ENCODE measurements at places on chromosomes 2 and 18.

DNA sequence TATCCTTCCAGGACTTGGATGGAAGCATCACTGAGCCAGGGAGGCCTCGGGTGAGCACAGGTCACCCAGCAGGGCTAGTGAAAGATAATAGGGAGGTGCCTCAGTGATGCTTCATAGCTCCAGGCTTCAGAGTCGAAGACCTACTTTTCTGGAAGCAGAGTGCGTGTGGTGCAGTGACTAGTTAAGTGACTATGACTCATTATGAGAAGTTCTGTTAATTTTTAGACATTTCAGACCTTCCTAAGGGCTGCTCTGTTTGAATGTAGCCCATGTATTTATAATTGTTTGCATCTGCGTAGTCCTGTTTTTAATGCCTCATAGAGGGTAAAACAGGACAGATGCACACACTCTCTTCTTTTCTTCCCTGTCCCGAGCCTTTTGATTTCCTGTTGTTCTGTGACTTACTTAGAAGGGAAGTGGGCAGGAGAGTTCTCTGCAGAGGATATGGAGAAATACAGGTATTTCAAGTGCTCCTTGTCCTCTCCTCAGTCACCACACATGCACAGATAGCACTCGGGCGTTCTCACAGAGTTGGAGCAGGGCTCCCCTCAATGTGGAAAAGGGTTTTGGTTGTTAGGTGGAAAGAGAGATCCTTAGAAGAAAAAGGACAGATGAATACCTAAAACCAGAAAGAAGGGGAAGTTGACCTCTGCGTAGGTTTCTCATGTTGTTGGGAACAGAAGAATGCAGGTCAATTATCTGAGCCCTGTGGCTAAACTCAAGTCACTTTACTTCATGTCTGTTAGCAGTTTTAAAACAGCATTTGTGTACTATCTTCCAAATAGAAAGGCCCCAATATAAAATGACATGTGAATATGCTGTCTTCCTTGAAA is 34.7 kb downstream of the RALB start:
- DNase-seq = peak; percentile 54

GRCh38 chr18:59839931-59840685 is 59.7 kb upstream of the PMAIP1 start:
- DNase-seq = peak; percentile 26

GRCh38 chr2:88170472-88170892 is 336 bp downstream of the THNSL2 start:
- DNase-seq = no peak

DNA sequence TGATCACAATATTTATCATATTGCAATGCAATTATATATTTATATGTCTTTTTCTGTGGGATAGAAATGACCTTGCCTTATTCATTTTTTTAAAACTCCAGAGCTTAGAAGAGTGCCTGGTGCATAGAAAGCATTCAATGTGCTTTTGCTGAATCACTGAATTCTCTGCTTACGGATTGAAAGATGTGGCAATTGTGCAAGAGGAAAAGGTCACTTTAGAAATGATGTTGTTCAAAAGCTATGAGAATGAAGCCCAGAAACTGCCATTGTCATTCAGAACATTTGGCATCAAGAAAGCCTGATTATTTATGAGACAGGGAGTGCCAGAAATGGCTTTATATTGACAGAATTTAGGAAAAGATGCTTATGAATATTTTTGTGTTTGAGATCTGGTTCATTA is 678.6 kb upstream of the CDH2 start:
- no peak for DNase-seq

DNA sequence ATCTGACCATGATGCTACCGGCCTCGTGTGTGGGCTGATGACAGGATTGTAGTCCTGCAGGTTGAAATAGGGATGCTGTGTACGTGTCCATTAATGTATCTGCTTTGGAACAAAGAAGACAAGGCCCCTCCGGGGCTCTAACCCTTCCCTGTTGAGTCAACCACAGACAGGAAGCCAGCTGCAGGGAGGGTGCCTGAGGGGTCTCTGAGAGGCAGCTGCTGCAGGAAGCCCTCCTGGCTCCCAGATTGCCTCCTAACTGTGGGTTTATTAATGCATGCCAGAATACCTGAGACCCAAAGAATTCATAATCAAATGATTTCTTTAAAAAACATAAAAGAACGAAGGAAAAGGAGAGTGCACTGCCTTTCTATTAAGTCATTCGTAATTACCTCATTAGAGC is 140.4 kb downstream of the CELF4 start:
- no peak for DNase-seq

- DNase-seq = no peak
These were observed 359.1 kb downstream of the MEIS1 start for GRCh38 chr2:66794070-66794469.

DNA sequence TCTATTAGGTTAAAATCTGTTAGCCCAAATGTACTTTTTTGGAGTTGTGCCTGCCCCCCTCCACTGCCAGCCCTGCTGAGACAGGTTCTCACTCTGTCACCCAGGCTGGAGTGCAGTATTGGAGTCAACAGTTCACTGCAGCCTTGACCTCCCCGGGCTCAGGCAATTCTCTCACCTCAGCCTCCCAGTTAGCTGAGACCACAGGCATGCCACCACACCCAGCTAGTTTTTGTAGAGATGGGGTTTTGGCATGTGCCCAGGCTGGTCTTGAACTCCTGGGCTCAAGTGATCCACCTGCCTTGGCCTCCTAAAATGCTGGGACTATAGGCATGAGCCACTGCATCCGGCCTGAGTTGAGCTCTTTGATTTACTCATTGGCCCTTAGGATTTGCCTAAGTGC is 110.7 kb downstream of the ICA1L start:
- no peak for DNase-seq

DNA sequence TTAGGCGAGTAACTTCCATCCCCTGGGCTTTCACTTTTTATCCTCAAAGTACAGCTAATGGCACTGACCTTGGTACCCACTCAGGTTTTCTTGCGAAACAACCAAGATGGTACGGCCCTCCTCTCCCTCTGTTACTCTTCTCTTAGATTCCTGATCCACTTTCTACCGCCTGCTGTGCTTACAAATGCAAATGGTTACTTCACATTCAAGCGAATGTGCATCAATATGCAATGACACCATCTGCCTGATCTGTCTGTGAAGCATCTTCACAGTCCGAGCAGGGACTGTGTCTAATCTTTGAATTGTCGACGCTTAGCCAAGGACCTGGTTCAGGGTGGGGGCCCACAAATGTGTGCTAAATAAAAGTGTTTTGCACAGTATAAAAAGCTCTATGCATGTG is 112.2 kb downstream of the TRIB2 start:
- no peak for DNase-seq

GRCh38 chr2:45622336-45623075 is 11.4 kb upstream of the SRBD1 start:
- no peak for DNase-seq

- DNase-seq = no peak
These were observed 121.2 kb upstream of the SPRED2 start for GRCh38 chr2:65553504-65554074.

DNA sequence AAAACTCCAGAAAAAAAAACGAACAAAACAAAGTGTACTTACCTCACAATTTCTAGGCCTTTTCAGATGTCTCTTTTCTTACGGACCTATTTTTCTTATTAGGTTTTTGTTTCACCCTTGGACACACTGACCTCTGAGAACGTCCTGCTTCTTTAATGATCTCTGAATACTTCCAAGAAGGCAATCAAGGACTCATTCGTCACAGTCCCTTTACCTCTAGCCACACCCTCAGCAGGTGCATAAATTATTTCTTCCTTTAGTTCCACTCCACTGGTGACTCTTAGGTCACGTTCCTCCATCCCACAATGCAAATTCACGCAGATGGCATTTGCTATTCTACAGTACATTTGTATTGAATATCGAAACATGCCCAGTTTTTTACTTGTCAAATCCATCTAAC is 21.9 kb downstream of the PELI1 start:
- no peak for DNase-seq

DNA sequence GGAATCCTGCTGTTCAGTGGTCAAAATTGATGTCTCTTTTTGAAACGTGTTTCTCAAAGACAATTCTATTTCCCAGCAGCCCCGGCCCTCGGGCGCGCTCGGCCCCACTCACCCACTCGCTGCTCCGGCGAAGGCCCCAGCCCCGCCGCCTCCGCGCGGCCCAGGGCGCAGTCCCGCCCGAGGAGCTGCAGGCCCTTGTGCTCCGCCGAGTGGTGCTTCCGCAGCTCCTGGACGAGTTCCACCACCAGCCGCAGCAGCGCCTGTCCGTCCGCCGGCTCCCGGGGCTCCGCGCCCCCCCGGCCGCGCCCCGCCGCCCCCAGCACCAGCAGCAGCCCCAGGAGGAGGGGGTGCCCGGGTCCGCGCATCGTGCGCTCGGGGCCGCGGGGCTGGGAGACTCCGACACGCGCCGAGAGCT is 413 bp downstream of the ALKAL2 start:
- DNase-seq = no peak

GRCh38 chr2:8679567-8679826 is 2.4 kb upstream of the ID2 start:
- no peak for DNase-seq

DNA sequence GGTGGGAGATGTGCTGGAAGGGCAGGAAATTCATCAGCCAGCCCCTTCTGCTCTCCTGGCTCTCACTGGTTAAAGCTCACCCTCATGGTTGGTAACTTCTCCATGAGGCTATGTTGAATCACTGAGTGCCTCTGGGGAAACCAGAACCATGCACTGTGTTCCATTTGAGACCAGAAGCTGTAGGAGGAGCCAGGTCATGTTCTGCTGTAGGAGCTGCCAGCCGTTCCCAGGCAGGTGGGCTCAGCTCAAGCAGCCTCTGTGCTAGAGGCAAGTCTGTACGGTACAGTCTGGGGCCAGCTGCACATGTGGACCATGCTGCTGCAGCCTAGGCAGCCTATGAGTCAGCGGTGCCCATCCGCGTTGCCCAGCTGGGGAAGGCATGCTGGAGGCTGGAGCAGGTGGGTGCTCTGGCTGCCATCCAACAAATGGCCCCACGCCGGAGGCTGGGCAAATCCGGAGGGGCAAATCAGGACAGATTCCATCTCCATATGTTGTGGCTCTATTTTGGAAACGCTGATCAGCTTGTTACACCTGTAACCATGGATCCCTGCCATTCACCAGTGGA is 22.0 kb upstream of the KCNF1 start:
- DNase-seq = no peak

DNA sequence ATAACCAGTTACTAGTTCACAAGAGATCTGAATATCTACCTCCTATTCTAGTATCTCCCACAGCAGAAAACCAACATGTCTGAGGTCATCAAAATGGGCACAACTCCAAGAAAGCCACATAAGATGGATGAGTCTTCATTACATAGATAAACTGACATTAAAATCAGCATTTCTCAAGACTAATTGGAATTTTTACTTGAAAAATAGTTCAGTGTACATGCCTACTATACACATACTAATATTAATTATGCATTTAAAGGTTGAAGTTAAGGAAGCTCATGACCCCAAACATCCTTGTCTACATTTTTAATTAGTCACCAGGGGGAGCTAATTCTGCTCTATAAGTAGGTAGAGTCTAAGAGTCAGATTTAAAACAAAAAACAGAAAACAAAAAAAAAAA is 41.9 kb downstream of the ZNF521 start:
- peak; percentile 22 for DNase-seq

GRCh38 chr2:3386448-3386958 is 7.0 kb downstream of the TRAPPC12 start:
- DNase-seq = no peak

GRCh38 chr2:122736279-122736678 is 980.8 kb downstream of the TSN start:
- peak; percentile 46 for DNase-seq

DNA sequence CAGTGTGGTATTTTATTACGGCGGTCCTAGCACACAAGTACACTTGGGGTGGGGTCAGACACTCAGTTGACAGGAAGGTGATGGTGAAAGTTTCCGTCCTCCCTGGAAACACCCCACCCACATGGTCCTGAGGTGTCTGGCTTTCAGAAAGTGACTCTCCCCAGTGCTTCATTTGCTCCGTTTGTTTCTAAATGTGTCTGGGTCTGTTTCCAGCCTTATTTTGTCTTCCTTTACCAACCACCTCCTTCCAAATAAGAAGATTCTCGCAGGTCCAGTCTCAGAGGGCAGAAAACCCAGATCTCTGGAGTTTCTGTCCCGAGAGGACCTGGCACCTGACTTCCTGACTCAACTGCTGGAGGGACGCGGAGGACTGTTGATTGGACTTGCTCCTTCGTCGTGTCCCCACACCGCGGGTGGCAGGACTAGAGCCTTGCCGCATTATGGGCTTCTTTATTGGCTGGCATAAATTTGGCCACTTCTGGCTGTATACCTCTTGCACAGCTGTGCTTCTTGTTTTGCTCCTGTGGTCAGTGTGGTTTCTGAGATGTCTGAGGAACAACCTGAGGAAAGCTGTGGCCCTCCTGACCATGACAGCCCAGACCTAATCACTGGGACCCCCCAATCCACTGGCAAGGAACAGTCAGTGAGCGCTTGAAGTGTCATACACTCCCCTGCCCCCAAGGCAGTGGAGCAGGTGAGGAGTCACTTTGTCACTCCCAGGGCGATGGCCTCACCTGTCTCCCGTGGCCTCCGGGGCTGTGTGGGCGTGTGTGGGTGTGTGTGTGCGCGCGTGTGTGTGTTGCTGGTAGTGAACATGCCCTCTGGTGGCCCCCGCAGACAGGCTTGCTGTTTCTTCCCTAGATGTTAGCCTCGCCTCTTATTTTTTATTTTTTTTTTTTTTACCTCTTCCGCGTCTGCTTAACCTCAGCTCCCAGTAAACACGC is 45.6 kb downstream of the MEX3C start:
- no peak for DNase-seq

- DNase-seq = no peak
These were observed 86.6 kb downstream of the MYCN start for GRCh38 chr2:16026816-16027501.

DNA sequence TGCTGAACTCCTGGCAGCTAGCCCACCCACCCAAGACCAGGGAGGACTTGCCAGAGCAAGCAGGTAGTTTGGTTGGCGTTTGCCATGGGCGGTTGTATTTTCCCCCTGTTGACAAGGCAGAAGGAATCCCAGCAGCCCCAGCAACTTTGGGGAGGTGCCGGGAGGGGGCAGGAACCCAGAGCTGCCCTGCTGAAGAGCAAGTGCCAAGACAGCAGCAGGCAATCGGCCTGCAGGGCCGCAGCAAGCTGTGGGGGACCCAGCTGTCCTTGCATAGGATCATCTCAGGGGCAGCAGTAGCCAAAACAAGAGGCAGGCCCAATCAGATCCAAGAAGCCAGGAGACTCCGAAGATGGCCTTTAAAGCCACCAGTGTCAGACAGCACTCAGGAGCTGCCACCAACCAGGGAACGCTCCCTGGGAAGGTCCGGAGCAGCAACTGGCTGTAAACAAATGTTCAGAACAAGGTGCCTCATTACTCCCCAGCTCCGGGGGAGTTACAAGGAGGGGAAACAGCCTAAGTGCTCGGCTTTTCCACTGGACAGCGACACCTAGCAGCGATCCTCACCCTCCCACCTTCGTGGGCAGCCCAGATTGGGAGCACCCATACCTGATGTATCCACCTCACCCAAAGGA is 2.1 kb downstream of the ST8SIA5 start:
- no peak for DNase-seq

DNA sequence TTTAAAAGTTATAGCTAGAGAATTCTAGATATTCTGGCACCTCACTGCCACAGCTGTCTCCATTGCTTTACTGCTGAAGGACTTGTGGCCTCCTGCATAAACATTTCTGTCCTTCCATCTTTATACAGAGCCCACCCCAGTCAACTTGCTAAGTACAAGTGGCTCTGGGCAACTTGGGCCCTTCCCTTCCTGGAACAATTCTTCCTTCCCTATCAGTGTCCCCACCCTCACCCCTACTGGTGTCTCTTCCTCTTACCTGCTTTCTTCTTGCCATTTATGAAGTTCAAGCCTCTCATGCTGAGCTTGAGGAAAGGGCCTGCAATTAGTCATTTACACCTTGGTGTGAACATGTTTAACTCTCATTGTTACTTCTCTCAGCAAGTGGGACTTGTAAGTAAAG is 45.0 kb downstream of the ARHGAP25 start:
- no peak for DNase-seq

GRCh38 chr2:29747786-29748470 is 173.5 kb downstream of the ALK start:
- peak; percentile 60 for DNase-seq

All from HT-29 (cell line).